MCF 10A (cell line): ENCODE measurements at places on chromosomes 12 and 14.

DNA sequence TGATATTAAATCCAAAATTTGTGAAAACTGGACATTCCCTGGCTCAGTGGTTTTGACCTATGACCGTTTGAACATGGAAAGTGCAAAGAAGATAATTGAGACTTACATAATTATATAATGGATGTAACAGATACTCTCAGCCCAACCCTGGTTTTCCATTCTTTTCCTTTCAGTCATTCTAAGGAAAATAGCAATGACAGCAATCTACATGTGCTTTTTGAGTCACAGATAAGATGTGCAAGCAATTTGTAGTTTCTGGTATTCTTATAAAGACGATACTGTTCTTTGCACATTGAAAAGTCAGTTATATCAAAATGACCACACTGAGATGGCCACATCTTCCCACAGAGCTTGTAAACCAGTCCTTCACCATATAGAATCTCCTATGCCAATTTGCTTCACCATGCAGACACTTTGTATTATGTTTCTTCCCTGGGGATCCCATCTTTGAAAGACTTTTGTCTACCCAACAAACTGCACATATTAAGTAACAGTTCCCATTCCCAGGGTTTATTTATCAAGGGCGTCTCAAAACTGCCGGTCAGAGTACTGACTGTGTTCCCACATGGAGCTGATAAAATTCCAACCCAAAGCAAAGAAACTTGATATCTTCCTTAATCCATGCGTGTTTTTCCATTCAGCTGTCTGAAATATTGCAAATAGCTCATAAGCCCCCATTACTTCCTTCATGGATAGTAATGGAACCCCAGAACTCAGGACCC lies 34.8 kb downstream of the PLXNC1 start:
- no peak for DNase-seq

- no peak for DNase-seq
Observed at GRCh38 chr14:78690836-78691235, 520.7 kb downstream of the NRXN3 start.

DNA sequence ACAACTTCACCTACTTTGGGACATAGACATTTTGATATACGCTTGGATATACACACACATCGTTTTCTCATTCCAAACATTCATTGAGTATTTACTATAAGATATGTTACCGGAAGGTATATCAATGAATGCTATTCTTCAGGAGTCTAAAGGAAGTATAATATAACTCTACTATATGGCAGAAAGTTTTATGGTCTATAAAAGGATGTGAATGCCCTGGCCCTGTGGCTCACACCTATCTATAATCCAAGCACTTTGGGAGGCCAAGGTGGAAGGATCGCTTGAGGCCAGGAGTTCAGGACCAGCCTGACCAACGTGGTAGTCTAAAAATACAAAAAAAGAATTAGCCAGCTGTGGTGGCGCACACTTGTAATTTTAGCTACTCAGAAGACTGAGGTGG lies 5.6 kb downstream of the NRIP2 start:
- no peak for DNase-seq

- no peak for DNase-seq
Observed at GRCh38 chr12:102653406-102653805, 173.0 kb upstream of the IGF1 start.

GRCh38 chr14:68153275-68153674 lies 333.7 kb downstream of the RAD51B start:
- no peak for DNase-seq

DNA sequence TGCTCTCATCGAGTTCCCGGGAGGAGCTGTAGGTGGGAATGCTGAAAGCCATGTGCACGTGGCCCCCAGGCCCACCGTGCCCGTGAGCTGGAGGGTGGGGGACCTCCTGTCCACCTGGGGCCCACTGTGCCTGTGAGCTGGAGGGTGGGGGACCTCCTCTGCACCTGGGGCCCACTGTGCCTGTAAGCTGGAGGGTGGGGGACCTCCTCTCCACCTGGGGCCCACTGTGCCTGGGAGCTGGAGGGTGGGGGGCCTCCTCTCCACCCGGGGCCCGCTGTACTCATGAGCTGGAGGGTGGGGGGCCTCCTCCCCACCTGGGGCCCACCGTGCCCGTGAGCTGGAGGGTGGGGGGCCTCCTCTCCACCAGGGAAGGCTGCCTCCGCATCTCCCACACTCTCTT lies 13.9 kb upstream of the NUDT14 start:
- DNase-seq, result no peak

GRCh38 chr12:30953257-30953656 lies 26.7 kb downstream of the TSPAN11 start:
- peak; percentile 69 for DNase-seq

DNA sequence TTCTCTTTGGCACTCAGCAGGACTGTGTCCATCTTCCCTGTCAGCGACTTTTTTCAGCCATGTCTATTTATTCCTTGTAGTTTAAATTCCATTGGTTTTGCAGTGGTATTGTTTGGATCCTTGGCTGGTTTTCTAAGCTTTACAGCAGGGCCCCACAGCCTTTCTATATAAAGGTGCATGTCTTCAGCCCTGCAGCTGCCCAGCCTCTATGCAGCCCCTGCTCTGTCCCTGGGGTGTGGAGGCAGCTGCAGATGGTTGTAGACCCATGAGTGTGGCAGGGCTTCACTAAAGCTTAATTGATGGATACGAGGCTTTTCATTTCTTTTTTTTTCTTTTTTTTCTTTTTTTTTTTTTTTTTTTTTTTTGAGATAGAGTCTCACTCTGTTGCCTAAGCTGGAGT lies 29.7 kb downstream of the SFSWAP start:
- DNase-seq, result no peak

GRCh38 chr12:46692606-46693005 lies 133.2 kb downstream of the SLC38A4 start:
- DNase-seq, result no peak
